ENCODE measurements at places on chromosomes 4 and X.

- no peak for DNase-seq
Measured at GRCh38 chr4:108337923-108338322, 169.2 kb upstream of the LEF1 start.

GRCh38 chr4:25903900-25904747 is 9.9 kb upstream of the SMIM20 start:
- no peak for DNase-seq

DNA sequence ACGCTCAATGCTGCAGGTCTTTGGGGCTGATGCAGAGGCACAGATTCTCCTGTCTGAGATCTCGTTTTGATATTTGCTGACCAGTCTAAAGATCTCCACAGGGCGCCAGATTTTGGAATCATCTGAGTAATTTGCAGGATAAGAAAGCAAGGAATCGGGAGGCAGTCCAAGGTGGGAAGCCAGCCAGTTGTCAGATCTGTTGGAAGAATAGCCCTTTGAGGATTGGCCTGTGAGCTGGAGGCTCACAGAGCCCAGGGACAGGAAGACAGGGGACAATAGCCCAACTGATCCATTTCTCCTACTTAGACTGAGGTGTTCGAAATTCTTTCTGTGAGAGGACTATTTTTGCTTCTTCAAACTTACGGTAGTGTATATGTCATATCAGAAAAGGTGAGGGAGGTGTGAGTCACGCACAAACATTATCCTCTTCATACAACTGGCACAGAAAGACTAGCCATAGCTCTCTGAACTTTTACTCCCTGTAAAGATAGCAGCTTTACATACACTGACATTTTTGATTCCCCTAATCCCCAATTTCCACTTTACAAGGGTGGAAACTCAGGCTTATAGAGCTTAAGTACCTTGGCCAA is 8.8 kb downstream of the DIPK2B start:
- DNase-seq: no peak

DNA sequence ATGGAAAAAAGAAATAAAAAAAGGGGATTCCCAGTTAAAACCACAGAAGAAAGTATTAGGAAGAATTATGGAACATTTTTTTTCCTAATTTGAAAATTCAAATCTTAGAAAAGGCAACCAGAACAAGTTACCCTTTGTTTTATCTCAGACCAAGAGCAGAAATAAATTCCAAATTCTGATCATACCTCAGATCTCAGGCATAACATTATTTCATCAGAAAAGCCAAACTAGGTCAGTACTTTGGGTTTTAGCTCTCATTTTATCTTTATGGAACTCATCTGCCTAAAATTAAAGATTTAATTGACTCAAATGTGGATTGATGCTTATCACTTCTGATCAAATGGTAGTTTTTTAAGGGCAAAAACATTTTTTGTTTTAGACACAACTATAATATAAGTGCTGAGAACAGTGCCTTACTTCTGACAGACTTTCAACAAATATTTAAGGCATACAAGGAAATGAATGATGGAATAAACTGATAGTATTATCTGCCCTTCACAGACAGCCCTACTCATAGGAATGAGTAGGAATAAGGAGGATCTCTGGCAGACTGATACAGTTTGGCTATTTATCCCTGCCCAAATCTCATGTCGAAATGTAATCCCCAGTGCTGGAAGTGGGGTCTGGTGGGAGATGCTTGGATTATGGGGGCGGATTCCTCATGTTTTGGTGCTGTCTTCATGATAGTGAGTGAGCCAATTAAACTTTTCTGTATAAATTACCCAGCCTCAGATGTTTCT is 245.3 kb upstream of the PITX2 start:
- DNase-seq: no peak

- DNase-seq: no peak
Measured at GRCh38 chr4:174929346-174929745, 11.2 kb downstream of the ADAM29 start.

GRCh38 chrX:84709987-84710386 is 207.7 kb upstream of the HDX start:
- DNase-seq: no peak

DNA sequence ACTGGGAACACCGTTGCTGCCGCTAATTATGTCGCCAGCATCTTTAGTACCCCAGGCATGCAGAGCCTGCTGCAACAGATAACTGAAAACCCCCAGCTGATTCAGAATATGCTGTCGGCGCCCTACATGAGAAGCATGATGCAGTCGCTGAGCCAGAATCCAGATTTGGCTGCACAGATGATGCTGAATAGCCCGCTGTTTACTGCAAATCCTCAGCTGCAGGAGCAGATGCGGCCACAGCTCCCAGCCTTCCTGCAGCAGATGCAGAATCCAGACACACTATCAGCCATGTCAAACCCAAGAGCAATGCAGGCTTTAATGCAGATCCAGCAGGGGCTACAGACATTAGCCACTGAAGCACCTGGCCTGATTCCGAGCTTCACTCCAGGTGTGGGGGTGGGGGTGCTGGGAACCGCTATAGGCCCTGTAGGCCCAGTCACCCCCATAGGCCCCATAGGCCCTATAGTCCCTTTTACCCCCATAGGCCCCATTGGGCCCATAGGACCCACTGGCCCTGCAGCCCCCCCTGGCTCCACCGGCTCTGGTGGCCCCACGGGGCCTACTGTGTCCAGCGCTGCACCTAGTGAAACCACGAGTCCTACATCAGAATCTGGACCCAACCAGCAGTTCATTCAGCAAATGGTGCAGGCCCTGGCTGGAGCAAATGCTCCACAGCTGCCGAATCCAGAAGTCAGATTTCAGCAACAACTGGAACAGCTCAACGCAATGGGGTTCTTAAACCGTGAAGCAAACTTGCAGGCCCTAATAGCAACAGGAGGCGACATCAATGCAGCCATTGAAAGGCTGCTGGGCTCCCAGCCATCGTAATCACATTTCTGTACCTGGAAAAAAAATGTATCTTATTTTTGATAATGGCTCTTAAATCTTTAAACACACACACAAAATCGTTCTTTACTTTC is 1.8 kb downstream of the UBQLN2 start:
- no peak for DNase-seq

GRCh38 chr4:93431371-93431770 is 397.2 kb upstream of the ATOH1 start:
- no peak for DNase-seq

DNA sequence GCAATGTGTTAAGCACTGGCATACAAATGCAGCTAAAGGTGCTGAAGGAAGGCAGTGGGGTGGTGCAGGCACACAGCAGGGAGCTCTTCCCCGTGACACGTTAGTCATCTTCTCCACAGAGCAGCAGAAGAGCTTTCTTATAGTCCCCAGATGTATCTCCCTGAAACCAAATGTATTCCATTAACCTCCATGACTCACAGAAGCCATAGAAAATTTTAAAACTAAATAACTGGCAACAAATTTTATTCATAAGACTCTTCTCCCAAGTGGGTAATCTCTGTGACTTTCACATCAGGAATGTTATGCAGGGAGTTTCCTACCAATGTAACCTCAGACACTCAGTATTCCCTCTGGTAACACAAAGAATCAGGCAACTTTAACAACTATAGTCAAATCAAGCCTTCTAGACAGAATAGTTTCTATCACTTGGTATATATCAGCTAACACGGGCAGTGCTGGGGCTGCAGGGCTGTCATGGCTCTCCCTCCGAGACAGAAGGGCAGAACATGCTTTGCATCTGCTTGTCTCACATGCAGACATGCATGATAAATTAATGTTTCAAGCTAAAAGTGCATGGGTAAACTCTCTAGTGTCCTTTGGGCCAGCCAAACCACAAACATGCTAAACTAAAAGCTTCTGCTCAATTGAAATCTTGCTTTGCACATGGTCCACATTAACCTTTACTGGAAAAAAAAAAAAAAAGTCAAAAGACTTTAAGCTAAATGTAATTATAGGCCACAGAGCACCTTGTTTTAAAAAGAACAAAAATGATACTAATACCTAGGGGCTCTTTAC is 28.2 kb downstream of the ANXA5 start:
- peak; percentile 12 for DNase-seq

- DNase-seq: no peak
Measured at GRCh38 chr4:8536467-8536866, 43.7 kb upstream of the GPR78 start.

- DNase-seq: no peak
Measured at GRCh38 chr4:159197260-159197884, 94.5 kb downstream of the RAPGEF2 start.

DNA sequence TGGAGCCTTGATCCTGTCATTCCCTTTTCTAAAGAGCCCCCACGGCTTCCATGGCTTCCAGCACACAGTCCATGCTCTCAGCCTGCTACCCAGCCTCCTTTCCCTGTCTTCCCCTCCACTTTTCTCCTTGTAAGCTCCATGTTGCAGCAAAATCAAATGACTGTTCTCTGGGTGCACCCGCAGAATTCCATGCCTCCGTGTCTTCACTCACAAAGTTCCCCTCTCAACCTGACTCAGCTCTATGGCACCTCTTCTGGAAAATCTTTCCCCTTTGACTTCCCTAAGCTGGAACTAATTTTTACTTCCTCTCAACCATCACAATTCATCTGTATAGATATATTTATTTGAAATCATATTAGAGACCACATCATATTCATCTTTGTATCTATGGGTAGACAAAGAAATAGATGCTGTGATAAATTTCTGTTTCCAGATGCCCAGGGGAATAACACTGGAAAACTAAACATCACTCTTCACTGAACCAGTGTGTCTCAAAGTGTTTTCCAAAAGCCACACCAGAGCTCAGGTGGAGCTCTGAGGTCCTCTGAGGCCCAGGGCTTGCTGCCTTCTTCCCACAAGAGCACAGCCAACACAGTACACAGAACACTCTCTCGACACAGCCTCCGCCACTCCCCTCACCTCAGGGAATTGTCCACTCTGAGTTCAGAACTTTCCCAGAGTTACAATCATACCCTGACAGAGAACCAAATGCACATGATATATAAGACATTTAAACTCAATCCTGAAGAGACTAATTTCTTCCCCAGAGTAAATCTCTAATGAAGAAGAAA is 3.3 kb downstream of the SETD7 start:
- no peak for DNase-seq

- no peak for DNase-seq
Measured at GRCh38 chrX:30714138-30714537, 60.9 kb downstream of the GK start.

- DNase-seq: no peak
Measured at GRCh38 chr4:148962539-148963290, 520.5 kb upstream of the NR3C2 start.

DNA sequence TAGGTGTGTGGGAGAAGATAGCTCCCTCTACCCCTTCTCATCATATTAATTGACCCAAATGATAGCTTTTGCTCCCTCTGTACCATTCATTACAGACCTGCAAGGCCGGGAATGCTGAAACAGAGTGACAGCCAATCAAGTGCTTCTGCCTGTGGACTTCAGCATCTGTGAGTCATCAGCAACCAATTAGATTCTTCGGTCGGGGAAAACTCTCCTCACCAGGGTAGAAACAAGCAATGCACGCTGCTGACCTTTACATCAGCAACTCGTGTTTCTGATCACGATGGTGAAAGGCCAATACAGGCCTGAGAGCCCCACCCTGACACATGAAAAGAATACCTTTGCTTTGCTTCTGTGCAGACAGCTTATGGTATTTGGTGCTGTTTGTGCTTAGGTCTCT is 347.2 kb upstream of the DDX53 start:
- no peak for DNase-seq

- DNase-seq: no peak
Measured at GRCh38 chr4:143700416-143701352, at the start of gene FREM3. Gene FREM3, minus strand, starts transcription at chr4:143700675. Its CDS starts 0 bp downstream, at chr4:143700675.

- DNase-seq: no peak
Measured at GRCh38 chr4:74111990-74112389, 13.0 kb upstream of the CXCL2 start.

DNA sequence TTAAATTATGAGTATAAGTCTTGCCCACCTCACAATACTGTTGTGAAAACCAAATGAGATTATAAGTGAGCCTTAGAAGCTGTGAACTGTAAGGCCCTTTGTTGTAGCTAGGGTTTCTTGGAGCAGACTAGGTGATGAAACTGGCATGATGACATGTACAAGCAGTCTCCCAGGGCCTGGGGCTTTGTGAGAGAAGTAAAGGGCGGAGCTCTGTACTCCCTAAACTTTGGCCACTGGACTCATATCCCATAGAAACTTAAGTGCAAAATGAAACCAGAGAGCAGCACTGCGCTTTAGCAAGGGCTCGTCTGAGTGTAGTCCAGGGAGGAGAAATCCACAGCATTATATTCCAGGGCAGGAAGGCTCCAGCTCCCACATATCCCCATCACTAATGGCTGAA is 385.6 kb upstream of the FGF16 start:
- no peak for DNase-seq

- no peak for DNase-seq
Measured at GRCh38 chr4:68283714-68284113, 38.2 kb upstream of the TMPRSS11B start.

DNA sequence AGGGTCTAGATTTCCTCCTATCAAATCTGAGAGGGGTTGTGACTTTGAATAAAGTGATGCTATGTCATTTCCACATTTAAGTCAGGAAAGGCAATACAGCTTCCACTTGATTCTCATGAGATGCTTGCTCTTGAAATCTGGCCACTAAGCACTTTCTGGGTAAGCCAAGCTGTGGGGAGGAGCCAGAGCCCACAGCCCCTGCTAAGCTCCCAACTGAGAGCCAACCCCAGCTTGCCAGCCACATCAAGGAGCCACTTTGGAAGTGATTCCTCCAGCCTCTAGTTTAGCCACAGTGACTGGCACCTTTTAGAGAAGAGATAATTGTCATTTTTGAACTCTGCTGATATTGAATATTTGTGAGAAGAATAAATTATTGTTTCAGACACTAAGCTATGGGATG is 1441.5 kb upstream of the IGFBP7 start:
- no peak for DNase-seq

DNA sequence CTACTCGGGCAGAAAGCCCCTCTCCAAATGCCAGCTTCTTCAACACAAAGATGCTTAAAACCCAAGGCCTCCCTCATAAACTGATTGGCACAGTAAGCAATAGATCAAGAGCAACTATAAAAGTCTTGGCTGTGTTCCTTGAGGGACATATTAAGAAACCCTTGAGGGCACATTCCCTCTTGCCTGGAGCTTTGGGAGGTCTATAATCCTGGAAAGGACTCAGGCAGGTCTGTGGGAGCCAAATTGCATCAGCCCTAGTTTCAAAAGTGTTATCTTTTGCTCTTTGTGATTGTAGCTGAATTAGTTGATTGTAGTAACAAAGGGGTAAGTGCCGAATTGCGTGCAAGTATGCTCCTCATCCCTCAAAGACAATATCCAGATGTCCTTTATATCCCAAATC is 18.6 kb upstream of the SETD7 start:
- DNase-seq: no peak

DNA sequence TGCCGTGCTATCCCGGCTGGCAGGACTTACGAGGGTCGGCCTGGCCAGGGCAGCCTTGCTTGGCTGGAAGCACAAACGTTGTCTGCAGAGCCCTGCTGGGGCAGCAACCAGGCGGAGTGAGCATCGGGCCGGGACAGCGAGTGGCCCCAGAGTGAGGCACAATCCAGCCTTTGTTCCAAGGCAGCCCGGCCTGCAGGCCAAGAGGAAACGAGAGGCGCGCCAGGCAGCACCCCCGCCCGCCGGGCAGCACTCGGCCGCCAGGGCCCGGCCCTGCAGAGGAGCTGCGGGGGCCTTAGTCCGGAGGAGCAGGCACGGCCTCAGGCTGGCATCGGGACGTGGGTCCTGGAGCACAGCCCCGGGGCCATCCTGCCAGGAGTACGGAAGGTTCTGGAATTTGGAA is 24.1 kb downstream of the FGFRL1 start:
- no peak for DNase-seq

- no peak for DNase-seq
Measured at GRCh38 chrX:153564047-153564606, 34.8 kb downstream of the CCNQ start.

- DNase-seq: no peak
Measured at GRCh38 chr4:121952290-121952689, 430 bp upstream of the TRPC3 start.

- DNase-seq: no peak
Measured at GRCh38 chrX:11724122-11725017, 33.7 kb upstream of the MSL3 start.
